HTR-8/SVneo (cell line): ENCODE measurements at places on chromosomes 2 and 18.
A peak's percentile ranks its signal among the peaks of the same experiment; 100 is the strongest.

DNA sequence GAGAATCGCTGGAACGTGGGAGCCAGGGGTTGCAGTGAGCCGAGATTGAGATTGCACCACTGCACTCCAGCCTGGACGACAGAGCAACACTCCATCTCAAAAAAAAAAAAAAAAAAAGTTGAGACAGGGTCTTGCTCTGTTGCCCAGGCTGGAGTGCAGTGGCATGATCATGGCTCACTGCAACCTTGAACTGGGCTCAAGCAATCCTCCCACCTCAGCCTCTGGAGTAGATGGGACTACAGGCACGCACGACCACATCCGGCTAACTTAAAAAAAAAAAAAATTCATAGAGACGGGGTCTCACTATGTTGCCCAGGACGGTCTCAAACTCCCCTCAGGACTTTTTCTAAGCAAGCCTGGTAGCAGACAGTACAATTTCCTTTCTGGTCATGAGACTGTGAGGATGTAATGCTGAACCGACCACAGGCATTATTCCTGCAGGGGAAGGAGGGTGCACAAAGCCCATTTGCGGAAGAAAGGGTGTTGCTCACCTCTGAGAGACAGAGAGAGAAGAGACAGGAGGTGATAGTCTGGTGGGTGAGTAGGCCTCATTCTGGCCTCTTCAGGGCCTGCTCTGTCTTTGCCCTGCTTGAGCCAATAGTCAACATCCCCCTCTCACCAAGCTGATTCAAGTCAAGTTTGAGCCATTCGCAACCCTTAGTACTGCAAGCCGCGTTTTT, 205.3 kb downstream of the ZFP36L2 start:
- no peak for DNase-seq

- no peak for DNase-seq
These were observed 163.6 kb upstream of the ZNF516 start for GRCh38 chr18:76658627-76659026.

DNA sequence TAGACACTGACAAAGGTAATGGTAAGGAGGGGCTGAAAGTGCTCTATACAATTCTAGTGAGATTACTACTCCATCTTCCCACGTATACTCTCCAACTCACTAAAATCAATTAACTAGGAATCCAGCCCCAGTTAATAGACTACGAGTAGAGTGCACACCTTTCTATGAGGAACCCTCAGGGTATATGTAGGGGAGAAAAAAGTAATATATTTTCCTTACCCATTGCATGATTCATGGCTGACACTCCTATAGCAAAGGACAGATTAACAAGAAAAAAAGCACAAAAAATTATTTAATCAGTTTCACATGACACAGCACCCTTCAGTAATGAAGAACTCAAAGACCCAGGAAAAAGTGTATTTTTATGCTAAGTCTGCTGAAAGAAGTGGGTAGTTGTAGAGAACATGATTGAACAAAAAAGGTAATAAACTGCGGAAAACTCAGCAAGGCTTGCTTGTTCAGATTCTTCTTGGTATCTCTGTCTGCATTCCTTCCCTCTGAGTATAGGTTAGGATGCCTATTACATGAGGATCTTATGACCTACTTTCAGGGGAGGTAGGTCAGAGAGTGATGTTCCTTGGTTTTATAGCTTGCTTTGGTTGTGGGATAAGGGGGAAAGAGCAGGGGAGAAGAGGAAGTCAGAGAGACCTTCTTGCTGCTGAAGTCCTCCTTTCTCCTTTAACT, 342.0 kb upstream of the DLGAP1 start:
- DNase-seq = no peak

DNA sequence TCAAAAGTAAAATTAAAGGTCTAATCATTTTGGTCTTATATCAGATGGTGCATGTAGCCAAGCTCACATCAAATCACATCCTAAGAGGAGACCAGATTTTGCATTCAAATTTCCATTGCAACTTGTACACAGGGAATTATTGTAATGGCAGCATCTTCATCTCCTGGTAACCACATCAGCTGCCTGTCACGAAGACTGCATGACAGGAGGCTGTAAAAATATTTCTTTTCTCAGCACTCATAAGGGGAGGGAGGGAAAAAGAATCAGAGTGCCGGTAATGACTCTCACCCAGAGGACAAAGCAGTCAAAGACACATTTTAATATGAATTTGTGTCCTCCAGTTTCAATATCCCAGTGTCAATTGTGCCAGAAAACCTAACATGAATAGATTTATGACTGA, 216.7 kb downstream of the TMEM163 start:
- no peak for DNase-seq

GRCh38 chr2:198135481-198135934, 331.1 kb downstream of the PLCL1 start:
- no peak for DNase-seq

DNA sequence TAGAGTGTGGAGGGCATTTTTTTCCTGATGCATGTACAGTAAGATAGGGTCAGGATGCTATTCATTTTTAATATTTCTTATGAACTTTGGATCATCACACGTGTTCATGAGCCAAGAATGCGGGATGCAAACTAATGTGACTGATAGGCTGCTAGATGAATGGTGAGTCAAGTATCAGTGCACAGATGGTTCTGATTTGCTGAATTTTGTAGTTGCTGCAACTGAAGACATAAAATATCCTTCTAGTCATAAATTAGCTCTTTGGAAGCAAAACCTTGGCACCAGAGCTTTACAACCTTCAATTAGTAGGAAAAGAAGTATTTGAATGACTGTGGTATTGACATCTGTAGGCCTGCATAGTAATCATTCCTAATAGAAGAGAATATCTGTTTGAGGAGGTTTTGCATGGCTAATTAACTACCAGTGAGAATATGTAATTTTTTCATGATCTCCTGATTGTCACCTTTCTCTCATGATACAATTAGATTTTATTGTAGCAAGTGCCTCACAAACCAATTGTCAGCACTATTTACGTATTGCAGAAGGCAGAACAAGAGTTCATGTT, 94.0 kb downstream of the VRK2 start:
- no peak for DNase-seq

DNA sequence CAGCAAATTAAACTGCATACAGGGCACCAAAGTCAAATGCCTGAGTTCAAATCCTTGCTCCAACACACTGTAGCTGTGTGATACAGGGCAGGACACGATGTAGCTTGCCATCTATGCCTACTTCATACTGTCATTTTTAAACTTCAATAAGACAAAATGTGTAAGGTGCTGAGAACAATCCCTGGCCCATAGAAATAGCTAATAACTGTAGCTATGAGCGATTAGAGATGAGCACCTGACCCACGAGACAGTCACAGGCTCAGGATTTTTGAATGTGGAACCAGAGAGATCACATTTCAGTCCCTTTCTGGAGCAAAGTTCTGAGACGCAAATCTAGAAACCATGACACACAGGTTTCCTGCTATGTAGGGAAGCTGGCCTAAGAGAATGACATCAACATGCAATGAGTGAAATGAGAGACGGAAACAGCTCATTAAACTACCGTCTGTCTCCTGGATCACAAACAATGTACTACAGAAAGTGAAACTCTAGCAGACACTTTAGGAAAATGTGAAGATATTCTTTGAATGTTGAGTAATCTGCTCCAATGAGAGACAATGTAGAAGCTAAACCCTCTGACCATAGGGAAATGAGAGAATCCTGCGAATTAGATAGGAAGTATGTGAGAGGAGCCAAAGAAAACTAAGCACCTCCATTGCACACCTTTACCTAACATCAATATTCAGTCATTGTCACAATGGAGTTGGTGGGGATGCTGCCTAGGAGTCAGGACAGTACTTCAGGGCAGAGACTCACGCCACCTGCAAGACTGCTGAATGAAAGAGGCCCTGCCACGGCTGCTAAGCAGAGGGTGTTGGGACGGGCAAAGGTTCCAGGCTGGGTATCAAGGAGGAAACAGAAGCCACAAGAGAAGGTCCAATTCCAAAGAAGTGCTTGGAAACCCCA, 25.5 kb downstream of the B4GALT6 start:
- no peak for DNase-seq

DNA sequence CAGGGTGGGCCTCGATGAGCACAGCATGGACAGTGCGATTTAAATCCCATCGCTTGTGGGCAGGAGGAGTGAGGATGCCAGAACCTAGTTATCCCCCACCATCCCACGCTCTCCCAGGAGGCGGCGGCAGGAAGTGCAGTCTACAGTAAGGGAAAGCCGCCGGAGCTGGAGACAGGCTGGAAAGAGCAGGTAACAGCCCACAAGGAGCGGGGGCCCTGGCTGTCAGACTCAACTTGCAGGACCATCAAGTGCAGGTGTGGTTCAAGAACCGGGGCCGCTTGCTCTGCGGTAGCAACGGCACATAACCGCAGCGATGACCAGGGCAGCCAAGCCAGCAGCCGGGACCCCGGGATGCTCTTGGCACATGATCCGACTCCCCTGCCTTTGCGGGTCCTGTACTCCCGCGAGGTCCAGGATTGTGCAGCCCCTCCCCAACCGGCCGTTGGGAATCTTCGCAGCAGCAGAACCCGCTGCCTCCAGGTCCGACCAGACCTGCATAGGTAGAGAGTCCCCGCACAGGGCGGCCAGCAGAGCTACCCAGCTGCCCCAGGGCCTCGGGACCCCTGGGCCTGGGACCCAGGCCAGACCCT, 82.1 kb downstream of the BIN1 start:
- DNase-seq = peak; percentile 59

- peak; percentile 85 for DNase-seq
These were observed 134.9 kb downstream of the MAP3K20 start for GRCh38 chr2:173210270-173211196.

GRCh38 chr2:10289891-10290290, 12.8 kb upstream of the HPCAL1 start:
- peak; percentile 68 for DNase-seq

GRCh38 chr2:231530099-231531011, at the start of gene NMUR1:
TSS of gene NMUR1 (minus strand) at chr2:231530445. CDS start at chr2:231530361, 84 bp downstream.
- no peak for DNase-seq

DNA sequence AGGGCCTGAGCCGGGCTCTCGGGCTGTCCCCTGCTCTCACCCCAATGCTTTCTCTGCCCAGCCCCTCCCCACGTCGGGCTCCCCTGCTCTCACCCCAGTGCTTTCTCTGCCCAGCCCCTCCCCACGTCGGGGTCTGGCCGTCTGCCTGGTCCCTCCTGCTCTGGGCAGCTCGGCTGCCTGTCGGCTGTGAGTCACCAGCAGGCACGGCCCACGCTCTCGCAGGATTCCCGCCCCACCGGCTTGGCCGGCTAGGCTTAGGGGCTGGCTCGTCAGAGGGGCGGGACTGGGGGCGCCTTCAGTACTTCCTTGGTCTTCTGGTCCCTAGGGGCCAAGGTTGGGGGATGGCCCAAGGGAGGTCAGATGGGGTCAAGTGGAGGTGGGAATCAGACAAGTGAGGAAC, 3.3 kb downstream of the BOK start:
- DNase-seq = peak; percentile 76

- DNase-seq = no peak
These were observed 37.8 kb upstream of the DNMT3A start for GRCh38 chr2:25379535-25379934.
